Cerebellar nuclear complex (tissue), 1 donor: ENCODE measurements at places on chromosomes 5 and 9.

DNA sequence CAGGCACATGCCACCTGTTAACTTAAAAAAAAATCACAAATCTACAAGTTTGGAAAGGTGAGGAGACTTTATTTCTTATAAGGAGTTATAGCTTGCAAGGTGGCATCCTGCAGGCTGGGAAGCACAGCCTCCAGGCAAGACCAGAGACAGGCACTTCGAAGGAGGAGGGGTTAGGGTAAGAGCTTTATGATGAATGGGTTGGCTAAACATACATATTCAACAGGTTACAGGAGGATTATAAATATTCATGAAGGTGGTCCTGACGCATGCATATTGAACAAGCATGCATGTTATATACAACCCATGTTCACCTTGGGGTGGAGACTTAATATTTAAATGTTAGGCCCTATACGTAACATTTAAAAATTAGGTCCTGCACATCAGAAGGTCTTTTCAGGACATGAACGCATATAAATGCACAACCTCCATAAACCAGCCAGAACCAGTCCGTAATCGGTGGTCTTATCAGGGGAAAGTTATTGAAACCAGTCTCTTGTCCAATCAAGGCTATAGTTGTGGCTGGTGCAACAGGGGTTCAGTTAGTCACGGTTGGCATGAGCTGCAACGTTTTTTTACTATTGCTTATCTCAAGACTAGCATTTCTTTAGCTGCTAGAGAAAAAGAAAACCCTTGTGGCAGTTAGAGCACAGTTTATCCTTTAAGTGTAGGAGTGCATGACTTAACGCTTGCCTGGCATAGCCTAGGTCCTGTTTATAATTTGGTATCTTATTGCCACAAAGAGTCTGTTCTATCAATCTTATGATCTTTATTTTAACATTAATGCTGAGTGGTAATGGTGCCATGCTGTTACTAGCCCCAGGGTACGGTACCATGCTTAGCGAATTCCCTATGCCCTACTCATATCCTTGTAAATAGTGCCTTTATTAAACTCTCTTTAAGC is 72.7 kb downstream of the C9orf57 start:
- DNase-seq = no peak

GRCh38 chr9:130931508-130932254 is 7.4 kb downstream of the FIBCD1 start:
- no peak for DNase-seq

DNA sequence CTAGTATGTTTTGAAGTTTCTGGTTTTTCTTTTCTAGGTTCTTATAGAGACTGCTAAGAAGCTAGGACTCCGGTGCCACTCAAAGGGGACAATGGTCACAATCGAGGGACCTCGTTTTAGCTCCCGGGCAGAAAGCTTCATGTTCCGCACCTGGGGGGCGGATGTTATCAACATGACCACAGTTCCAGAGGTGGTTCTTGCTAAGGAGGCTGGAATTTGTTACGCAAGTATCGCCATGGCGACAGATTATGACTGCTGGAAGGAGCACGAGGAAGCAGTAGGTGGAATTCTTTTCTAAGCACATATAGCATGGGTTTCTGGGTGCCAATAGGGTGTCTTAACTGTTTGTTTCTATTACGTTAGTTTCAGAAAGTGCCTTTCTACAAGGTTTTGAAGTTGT is 52.2 kb downstream of the MTAP start:
- no peak for DNase-seq

- DNase-seq = no peak
Observed at GRCh38 chr5:66704790-66705425, 108.7 kb downstream of the MAST4 start.

- no peak for DNase-seq
Observed at GRCh38 chr5:14628346-14628745, 36.2 kb upstream of the OTULIN start.

DNA sequence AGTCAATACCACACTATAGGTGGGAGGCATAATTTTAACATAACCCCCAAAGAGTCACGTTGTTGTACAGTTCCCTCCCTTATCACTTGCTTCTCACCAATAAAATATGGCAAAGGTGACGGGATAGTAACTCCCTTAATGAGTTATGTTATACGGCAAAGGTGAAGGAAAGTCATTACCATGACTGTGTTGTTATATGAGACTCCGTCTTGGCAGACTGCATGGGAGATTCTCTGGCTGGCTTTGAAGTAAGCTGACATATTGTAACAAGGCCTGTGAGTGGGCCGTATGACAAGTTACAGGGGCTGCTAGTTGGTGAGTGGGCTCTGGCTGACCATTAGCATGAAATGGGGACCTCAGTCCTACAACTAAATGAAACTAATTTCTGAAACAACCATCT is 366.4 kb upstream of the FTMT start:
- no peak for DNase-seq

DNA sequence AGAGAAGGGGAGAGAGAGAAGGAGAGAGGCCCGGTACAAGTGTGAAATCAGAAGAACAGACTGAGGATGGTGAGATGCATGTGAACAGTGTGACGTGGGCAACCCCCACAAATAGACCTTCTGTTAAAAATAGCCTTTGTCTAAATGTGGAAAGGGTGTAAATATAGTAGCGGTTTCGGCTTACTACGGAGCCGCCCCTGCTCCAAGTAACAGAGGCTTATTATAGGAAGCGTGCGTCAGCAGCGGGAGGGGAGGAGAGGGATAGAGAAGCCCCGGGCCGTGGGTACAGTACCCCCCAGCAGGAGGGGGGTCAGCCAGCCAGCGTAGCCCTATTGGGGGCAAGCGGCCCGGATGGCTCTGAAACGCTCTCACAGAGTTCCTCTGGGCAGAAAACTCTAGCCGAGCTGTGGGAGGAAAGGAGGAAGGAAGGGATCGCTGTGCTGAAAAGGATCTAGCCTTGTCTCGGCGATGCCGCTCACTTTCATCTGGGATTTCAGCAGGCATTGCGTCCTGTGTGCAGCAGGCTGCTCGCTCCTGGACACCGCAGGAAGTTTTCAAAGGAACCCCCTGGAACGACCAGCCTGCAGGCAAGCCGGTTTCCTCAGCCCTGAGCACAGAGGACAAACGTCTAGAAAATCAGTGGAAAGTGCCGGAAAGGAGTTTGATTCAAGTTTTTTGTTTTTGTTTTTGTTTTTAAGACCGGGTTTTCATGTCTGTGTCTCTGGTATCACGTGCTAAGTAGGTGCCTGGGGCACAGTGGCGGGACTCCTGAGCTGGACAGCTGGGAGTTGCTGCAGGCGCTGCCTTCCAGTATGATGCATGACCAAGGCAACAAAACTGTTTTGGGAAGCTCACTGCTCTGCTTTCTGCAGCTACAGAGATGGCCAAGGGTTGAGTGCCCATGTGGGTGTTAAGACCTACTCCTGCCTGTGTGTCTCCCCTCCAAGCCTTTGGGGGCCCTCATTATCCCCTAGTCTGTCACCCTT is 146.6 kb downstream of the SEC61B start:
- no peak for DNase-seq

- no peak for DNase-seq
Observed at GRCh38 chr5:143601357-143601756, 197.9 kb upstream of the NR3C1 start.

GRCh38 chr9:133945314-133945975 is 46.7 kb downstream of the VAV2 start:
- no peak for DNase-seq

DNA sequence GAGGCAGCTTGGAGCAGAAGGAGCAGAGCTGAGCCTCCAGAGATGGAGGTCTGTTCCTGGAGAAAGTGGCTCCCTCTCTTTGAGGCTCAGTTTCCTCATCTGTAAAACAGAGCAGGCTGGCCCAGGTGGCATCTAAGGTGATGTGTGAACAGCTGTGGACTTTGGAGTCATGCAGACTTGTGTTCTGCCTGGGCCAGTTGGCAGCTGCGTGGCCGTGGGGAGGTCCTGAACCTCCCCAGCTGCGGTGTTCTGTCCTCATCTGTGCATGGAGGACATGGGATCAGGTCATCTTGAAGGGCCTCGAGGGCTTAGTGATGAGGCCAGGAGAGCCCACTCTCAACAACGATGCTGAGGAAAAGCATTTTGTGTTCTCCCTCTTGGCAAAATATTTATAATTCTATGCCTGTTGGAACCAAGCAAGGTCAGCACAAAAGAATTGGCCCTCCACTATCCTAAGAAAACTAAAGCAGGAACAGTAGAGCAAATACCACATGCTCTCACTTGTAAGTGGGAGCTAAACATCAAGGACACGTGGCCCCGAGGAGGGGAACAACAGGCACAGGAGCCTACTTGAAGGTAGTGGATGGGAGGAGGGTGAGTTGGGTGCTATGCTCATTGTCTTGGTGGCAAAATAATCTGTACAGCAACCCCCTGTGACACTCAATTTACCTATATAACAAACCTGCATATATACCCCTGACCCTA is 63.2 kb upstream of the COL15A1 start:
- no peak for DNase-seq

DNA sequence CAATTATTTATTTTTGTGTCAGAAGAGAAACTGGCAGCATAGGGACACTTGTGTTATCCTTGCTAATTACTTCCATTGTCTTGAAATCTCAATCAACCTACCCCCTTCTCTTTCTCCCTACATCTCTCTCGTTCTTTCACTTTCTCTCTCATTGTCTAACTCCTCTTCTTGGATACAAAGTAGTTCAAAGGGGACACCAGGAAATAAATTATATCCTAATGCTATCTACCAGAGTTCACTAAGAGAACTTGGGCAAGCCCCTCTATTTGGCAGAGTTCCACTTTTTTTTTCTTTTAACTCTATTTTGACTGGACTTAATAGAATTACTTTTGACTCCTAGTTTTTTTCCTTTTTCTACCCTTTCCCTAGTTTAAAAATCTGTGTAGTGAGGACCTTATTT is 102.2 kb downstream of the MEF2C start:
- no peak for DNase-seq

GRCh38 chr9:69542058-69542457 is 130.1 kb downstream of the APBA1 start:
- no peak for DNase-seq

DNA sequence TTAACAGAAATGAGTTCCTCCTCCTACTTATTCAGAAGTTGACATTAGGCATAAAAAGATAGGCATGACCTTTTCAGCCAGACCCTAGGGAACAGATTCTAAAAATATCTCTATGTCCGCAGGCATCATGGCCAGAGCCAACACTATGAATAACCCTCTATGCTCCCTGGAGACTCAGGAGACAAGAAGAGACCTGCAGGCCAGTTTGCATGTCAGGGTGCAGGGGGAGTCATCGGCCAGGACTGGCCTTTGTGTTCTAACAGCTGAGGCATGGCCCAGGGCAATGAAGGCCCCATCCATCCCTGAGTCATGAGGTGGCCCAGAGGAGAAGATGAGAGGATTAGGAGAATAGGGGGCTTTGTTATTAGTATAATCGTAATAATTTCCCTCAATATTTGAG is 93.8 kb downstream of the TMEM215 start:
- DNase-seq = no peak

- DNase-seq = no peak
Observed at GRCh38 chr5:102762562-102763227, 7.6 kb downstream of the PAM start.

GRCh38 chr5:55572020-55572419 is 37.3 kb upstream of the PLPP1 start:
- DNase-seq = no peak

GRCh38 chr5:2755681-2756171 is 4.2 kb upstream of the IRX2 start:
- DNase-seq = no peak
